ENCODE measurements at places on chromosomes 1 and 21. TPM values are rescaled to one million over a fixed set of nuclear protein-coding genes. Genes with fewer than 3 reads are reported as not detected.

- DNase-seq: no peak
Measured at GRCh38 chr1:183585038-183585437, 5.2 kb downstream of the NCF2 start.

DNA sequence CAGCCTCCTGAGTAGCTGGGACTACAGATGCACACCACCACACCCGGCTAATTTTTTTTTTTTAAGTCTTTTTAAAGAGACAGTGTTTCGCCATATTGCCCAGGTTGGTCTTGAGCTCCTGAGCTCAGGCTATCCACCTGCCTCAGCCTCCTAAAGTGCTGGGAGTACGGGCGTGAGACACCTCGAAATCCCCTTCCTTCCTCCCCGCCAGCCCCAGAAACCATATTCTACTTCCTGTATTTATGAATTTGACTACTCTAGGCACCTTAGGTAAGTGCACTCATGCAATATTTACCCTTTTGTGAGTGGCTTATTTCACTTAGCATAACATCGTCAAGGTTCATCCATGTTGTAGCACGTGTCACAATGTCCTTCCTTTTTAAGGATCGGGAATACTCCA is 6.9 kb upstream of the LRP8 start:
- DNase-seq: no peak

APOBEC4 gene
- not detected for polyA plus RNA-seq

COL6A1 gene
- 107 TPM for polyA plus RNA-seq

DNA sequence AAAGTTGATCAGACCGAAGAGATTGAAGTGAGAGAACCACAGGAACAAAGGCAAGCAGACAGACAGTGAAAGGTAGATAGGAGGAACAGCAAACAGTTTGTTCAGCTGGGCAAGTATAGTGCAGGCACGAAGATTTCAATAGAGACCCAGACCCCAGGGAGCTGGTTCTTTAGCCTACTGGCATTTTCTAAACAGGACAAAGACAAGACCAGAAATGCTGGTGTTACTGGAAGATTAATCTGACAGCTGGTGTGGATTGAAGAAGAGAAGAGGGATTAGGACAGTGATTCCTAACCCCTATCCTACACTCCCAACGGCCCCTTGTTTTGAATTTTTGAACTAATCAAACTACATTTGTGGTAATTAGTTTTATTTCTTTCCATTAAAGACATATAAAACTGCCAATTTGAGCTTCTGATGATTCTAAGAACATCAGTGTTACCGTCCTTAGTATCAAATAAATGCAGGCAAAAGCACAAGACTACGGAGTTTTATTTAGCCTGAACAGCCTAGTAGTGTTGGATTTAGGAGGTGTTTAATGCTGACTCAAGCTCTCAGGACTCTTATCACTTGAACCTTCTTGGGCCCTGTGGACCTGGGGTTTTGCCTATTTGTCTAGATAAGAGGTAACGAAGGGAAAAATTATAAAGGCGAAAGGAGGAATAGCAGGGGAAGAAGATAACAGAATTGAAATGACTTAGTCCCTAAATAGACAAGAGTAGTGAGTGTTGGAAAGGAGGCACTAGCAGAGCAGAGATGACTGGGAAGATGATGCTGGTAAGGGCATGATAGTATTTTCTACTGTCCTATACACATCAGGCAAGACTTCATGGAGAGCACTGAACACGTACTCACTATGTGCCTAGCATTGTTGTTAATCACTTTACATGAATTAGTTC is 2.0 kb downstream of the NPL start:
- no peak for DNase-seq

DNA sequence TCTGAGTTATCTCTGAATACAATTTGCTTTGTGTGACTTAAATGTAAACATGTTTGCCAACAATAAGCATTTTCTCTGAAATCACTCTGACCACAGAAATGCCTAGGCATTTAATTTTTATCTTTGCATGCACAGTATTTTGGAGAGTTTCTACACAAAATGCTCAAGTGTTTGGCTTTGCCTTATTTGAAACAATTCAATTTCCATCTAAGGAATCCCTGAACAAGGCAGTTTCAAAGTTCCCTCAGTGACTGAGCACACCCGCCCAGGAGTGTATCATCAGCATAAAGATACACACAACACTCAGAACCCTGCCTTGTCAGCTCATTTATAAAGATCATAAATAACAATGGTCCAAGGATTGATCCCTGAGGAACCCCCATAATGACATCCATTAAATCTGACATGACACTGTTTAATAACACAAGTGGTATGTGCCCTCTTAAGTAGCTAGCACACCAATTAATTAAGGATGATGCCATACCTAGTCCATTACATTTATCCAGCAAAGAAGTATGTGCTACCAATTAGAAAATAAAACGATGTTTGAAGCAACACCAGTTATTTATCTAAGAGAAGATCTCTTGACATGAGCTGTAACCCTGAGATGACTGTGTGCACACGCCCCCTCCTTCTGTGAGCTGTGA is 585.8 kb downstream of the ADGRL2 start:
- no peak for DNase-seq

DNA sequence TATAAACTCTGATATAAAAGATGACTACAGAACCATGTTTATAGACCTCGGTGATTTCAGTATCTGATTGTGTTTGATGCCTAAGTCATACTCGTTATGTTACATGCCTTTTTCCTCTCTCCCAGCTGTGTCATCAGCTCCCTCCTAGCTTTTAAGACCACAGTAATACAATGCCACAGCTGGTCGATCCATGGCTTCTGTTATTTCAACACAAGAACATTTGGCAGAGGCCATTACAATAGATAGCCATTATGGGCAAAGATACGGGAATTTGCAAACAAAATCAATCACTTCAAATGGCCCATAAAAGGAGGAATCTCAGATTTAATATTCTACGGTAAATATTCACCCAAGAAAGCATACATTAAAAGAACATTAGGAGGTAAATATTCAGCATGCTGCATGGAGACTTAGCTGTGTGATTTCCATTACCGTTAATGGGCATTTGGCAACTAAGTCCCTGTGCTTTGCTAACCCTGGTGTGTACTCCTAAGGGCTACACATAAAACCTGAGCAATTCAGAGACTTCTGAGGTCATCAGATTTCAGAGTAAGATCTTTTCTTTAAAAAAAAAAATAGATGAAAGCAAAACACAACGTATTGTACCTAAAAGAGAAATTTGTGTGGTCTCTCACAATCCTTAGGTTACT is 153.4 kb downstream of the PIGK start:
- DNase-seq: no peak

IFI44L gene
- polyA plus RNA-seq: 1.1 TPM

ARHGEF16 gene
- 0.10 TPM for polyA plus RNA-seq

GRCh38 chr1:167065471-167065870 is 24.7 kb downstream of the GPA33 start:
- DNase-seq: no peak

AHCTF1 gene
- 10.0 TPM for polyA plus RNA-seq

DNA sequence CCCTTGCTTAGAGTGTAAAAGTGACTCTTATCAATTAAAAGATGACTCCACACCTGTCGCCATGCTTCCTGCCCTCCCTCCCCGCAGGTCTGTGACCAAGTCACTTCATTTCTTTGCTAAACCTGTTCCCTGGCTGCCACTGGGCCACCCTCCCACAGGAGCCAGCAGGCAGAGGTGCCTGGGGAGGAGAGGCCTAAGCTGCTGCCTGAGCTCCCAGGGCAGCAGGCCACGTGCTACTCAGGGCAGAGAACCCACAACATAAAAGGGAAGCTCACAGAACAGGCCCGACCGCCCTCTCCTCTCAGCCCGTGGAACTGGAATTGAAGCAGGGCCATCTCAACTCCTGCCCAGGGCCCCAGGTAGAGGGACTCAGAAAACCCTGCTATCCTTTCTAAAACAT is 4.9 kb downstream of the C1orf198 start:
- no peak for DNase-seq

Data from SK-N-SH (cell line).